Stimulated activated CD4-positive, alpha-beta T cell treated with anti-CD3 and anti-CD28 coated beads, Interleukin-12 subunit alpha, Interleukin-12 subunit beta, amount 100 ng/mL, for 48 hours (primary cell): ENCODE measurements at places on chromosomes 13 and 19.
A peak's percentile ranks its signal among the peaks of the same experiment; 100 is the strongest.

DNA sequence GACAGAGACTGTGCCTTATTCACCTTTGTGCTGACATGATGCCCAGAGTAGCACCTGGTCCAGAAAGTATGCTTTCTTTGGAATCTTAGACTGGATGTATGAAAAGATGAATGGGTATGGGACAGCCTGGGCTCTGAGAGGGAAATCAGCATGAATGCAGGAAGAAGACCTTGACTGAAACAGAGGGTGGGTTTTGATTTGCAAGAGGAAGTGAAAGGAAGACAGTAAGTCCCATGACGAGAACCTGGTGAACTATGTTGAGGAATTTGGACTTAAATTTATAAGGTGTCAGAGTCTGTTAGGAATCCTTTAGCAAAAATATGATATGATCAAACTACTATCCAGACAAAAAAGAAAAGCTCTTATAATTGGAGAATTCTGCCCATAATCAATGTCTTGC lies 301.9 kb downstream of the SPRY2 start:
- no peak for DNase-seq

DNA sequence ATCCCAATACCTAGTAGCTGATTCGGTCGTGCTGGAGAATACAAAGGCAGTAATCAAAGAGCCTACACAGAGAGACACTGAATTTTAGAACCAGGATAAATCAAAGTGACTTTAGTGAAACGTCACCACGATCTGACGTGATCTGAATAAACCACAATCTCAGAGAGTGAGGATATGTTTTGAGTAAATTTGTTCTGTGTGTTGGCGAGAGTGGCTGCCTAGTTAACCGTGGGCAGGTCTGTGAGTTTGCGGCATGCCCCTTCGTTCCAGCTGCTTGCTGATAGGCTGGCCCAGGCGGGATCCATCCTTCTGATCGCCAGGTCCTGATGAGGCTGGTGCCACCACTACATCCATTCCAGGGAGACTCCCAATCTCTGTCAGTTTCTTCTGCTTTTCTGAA lies 40.4 kb downstream of the LRCH1 start:
- peak; percentile 37 for DNase-seq

DNA sequence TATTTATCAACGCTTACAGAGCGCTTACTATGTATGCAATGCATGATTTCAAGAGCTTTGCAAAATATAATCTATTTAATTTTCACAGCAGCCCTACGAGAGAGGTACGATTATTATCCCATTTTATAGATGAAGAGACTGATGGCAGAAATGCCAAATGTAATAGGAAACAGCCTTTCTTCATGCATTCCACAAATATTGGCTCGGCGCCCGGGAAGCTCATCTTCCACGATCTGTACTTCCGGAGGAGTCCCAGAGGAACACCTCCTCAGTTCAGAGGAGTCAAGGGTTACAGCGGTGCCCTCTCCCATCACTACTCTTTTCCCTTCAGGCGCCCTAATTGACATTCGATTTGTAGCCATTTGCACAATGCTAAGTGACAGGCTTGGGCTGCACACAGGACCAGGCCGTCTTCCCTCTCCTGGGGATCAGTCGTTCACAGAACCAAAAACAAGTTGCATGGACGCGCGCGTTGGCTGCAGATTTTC lies 1.1 kb upstream of the ARHGAP35 start:
- DNase-seq: no peak

- no peak for DNase-seq
These were observed 146.5 kb downstream of the PCCA start for GRCh38 chr13:100235311-100235901.

DNA sequence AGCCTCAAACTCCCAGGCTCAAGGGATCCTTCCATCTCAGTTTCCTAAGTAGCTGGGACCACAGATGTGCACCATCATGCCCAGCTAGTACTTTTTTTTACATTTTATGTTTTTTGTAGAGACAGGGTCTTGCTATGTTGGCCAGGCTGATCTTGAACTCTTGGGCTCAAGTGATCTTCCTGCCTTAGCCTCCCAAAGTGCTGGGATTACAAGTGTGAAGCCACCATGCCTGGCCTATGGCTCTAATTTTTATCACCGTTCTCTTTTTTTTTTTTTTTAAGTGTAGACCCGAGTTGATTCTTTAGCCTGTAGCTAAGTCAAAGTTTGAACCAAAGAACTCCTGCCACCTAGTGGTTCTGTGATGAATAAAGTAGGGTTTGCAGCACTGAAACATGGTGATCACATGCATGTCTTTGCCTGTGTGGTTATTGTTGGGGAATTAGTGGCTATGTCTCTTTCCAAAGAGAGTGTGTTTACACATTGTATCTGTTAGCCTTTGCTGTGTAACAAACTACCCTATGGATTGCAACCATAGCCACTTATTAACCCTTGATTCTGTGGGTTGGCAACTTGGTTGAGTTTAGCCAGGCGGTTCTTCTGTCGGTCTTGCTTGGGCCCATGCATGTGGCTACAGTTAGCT lies 11.6 kb downstream of the NFILZ start:
- no peak for DNase-seq

GRCh38 chr19:35247526-35248309 lies 1.1 kb upstream of the LSR start:
- DNase-seq: peak; percentile 53
